Lower leg skin (tissue), 4 donors: ENCODE measurements at places on chromosomes 1 and 21.

DNA sequence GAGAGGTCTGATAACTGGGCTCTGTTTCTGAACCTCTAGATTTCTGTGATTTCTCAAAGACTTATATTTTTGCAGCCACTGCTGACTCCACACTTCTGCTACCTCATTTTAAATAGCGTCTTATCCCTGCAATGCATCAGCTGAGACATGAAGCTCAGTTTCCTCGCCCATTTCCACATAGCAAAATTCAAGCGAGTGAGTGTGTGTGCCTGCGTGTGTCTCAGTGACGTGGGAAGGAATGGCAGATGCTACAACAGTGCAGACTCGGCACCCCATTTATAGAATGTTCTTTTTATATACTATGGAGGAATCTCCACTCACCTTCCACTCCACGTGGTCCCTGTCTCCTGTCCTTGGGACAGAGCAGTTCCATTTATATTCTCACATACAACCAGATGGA lies 35.7 kb downstream of the ZMYND12 start:
- DNase-seq = no peak

GRCh38 chr1:119647228-119647733 lies 785 bp downstream of the ZNF697 start:
- DNase-seq = peak; percentile 85

GRCh38 chr1:52158218-52158617 lies 16.3 kb downstream of the ZFYVE9 start:
- DNase-seq = no peak

DNA sequence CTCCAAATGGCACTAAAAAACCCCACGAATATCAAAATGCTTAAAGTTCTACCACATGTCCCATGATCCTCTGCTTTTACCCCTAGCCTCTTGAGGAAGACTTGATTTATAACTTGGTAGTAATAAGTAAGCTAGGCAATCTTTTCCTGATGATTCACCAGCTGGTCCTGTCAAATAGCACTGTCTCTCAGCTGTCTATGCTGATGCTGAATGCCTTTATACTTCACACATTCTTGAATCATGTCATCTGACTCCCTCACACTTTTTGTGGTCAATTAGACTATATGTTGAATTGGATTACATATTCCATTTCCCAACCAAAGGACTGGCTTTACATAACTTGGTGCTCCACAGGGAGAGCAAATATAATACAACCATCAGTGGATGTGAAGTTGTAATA lies 16.6 kb downstream of the C21orf91 start:
- no peak for DNase-seq

GRCh38 chr1:84998642-84999280 lies 1.8 kb upstream of the MCOLN2 start:
- no peak for DNase-seq

DNA sequence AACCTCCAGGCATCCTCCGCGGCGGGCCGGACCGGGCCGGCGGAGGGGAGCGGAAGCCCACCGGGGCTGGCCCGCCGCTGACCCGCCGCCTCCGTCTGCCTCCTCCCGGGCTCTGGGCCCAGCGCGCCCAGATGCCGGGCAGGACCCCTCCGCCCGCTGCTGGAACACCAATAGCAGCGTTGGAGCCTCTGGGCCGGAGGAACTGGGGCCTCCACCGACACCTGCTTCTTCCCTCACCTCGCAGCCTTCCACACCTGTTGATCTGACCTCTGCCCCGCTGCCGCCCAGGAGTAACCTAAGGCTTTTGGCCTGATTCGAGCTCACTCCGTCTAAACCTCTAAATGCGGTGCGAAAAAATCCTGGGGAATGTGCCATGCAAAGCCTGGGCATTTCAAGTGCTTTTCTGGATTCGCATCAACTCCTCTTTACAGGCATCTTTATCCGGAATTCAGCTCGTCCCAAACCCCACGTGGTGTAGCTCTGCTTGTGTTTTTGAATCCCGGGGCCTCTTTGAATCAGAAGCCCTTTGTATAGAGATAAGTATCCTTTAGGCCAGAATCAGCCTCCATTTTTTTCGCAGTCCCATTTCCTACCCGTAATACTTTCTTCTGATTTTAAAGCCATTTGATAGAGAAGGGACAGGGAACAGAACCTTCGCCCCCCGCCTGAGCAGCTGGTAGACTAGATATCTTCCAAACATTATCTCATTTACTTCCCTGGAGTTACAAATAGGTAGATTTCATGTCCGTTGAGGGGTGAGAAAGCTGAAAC lies 680 bp upstream of the CNN3 start:
- peak; percentile 89 for DNase-seq

GRCh38 chr1:99681583-99681982 lies 35.7 kb downstream of the PALMD start:
- DNase-seq = no peak

DNA sequence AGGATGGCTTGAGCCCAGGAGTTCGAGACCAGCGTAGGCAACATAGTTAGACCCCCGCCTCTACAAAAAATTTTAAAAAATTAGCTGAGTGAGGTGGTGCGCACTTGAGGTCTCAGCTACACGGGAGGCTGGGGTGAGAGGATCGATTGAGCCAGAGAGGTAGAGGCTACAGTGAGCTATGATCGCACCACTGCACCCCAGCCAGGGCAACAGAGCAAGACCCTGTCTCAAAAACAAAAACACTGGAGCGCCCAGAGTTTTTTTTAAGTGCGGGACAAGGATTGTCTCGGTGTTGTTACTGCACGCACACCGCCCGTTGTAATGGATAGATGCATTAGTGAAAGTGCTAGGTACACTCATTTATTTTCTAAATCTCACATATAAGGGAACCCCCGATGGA lies 37.1 kb downstream of the PIK3CD start:
- no peak for DNase-seq

- DNase-seq = no peak
Observed at GRCh38 chr1:85352055-85352454, 75.6 kb upstream of the BCL10 start.

DNA sequence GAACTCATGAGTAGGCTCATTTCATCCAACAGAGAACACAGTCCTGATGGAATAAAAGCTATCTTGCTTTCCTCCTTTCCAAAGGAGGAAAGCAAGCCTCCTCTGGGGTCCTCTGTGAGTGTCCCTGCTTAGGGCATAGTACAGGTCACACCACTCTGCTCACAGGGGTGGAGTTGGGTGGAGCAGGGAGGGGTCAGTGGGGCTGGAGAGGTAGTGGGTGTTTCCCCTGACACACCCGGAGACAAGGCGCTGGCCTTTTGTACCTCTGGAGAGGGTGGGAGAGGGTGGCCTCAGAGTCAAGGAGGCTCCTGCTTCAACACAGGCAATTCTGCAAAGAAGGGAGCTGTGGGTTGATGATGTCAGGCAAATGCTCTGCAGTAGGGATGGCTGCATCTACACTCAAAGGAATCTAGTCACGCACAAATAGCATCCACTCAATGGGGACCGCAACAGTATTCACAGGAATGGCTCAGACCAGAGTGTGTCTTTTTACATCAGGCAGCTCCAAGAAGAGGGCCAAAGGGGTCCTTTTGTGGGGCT lies 58.6 kb upstream of the PLXNA2 start:
- no peak for DNase-seq

DNA sequence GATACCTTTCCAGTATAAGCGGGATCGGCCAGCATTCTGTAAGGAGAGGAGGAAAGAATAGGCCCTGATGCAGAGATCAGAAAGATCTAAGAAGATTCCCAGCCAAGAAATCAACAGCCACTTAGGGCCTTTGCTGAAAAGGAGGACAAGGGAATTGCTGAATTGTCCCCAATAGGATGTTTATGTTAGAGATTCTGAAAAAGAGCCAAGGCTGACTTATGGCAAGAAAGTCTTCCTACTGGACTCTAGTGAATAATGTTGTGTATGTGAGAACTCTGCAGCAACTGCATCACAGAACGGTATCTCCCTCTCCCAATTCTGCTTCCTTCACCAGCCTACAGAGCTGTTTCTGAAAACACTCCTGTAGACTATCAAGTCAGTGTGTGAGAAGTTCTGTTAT lies 298.0 kb upstream of the CXADR start:
- no peak for DNase-seq

GRCh38 chr21:22585558-22585957 lies 1587.3 kb downstream of the NCAM2 start:
- no peak for DNase-seq

- DNase-seq = no peak
Observed at GRCh38 chr1:233788687-233789086, 115.8 kb upstream of the SLC35F3 start.

GRCh38 chr1:229856009-229856650 lies 210.9 kb upstream of the GALNT2 start:
- DNase-seq = no peak

DNA sequence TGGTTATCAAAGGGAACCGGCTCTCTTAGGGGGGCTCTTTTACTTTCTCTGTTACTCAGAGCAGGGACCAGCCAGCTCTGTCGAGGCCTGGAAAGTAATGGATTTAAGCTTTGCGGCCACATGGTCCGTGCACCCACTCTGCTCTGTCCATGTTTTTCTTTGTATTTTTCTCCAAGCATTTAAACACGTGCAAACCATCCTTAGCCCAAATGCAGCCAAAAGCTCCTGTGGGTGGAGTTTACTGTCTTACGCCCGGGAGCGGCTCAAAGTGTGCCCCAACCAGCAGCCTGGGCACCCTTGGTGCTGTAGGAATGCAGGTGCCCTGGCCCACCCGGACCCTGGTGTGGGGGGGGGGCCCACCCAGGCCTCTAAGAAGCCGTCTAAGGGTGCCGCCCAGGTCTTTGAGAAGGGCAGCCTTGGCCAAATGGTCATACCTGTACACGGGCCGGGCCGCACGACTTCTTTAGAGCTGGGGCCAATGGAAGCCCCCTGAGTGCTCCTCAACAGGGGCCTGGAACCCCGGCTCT lies 29.2 kb upstream of the POFUT2 start:
- no peak for DNase-seq

DNA sequence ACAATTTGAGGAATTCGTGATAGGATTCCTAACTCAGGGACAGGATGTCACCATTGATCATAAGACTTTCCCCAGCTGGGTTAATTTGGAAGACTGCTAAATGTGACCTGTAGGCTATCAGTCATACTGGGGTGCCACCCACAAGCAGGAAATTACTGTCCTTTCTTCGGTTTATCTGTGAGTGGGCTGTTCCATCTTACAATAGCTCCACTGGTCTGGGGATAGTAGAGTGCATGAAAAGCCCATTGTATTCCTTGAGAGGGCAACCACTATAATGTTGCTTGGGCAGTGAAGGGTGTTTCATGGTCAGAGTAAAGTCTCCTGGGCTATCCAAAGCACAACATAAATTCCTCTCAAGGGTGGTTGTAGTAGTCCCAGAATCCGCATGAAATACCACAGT lies 1523.0 kb upstream of the B3GALT2 start:
- DNase-seq = no peak

DNA sequence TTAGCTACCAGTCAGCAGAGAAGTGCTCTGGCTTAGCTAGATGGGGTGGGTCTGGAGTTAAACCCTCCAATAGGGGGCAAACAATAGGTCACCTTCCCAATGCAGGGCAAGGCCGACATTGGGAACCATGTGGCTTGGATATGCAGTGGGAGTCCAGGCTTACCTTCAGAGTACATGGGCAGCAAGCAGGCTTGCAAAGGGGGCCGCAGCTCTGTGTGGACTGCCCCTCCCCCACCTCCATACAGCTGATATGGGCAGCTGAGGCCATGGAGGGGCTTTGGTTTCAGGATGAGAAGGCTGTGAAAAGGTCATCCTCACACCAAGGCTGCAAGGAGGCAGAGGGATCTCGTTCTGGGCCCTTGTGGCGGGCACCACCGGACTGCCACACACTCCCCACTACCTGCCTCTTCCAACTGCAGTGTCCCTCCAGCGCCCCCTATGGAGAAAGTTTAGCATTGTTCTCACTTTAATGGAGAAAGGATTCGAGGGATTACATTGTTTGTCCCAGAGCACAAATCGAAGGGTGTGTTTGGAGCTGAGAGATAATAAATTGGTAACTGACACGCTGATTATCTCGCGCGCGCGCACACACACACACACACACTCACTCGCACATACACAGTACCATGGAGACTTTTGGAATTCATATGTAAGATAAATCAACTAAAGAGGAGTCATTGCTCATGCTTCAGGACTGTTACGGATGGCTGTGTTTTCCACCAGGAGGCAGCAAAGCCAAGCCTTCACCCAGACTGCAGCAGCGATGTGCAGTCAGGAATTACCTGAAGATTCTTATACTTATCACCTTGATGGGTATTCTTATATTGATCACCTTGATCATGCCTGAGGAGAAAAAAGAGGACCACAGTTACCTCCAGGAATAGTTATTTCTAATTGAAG lies 7.0 kb upstream of the SMCP start:
- DNase-seq = no peak

DNA sequence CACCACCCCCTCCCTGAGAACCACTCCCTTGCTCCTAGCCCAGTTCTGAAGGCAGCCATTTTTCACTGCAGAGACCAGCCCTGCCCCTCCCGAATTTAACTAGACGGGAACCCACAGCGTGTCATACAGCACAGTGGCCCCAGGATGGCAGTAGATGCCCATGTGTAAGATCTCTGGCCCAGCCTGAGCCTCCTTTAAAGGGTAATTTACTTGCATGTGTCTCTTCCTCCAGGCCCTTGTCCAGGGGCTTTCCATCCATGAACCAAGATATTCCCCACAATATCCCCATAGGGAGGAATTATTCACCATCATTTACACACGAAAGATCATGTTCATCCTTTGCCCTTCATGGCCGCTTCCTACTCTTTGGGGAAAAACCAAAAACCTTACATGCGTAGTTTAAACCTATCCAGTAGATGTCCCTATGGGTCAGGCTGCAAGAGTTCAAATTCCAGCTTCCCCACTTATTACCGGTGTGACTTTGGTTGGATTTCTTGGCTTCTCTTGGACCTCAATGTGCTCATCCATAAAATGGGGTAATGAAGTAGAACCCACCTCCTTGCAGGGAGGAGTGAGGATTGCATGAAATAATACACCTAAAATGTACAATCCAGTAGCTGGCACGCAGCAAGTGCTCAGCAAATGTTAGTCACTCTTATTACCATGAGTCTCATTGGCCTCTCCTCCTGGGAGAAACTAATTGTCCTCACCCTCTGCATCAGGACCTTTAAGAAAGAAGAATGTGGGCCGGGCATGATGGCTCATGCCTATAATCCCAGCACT lies 4.0 kb upstream of the LACTBL1 start:
- DNase-seq = peak; percentile 88
